ENCODE measurements at places on chromosomes 5 and 9. TPM values are rescaled to one million over a fixed set of nuclear protein-coding genes. Genes with fewer than 3 reads are reported as not detected.

CD14 gene
- 0.38 TPM for total RNA-seq

GRCh38 chr9:1085086-1085485 is 34.9 kb downstream of the DMRT2 start:
- no peak for DNase-seq
- peaks cover 17% of the 10 kb centered on the region for H3K27me3 ChIP-seq
- H3K36me3 ChIP-seq = no peaks in the 10 kb centered on the region

DNA sequence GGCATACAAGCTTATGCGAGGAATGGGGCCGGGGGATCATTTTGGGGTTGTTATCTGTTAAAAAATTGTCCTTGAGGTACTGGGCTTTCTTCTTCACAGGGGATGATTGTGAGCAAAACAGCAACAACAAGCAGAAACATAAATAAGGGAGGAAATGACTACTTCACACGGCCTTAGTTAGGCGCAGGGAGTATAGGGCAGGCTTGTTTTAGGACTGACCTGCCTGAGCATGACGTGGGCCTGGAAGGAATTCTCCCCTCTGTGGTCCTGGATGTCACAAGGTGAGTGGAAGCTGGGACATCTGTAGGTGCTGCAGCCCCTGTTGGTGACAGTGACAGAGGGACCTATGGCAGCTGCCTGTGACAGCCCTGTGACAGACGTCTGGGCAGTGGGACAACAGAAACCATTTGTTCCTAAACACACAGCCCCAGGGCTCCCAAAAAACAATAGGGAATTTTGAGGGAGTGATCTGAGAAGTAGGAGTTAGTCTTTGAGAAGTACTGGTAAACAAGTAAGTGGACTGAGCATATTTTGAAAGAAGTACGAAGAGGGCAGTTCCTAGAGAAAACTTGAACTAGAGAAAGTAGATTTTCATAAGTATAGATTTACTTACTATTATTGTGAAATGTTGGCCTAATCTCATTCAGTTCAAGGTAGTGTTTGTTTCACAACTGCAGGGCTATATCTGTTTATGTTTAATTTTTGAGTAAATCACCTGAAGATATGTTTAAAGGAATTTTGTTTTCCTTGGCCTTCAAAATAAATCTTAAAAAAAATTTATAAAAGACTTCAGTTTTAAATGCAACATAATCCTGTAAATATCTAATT is 113.1 kb downstream of the KDM4C start:
- no peak for DNase-seq
- H3K27me3 ChIP-seq = no peaks in the 10 kb centered on the region
- peaks cover 31% of the 10 kb centered on the region for H3K4me1 ChIP-seq
- H3K4me3 ChIP-seq = no peak overlapping the region
- no peak overlapping the region for H3K27ac ChIP-seq

DNA sequence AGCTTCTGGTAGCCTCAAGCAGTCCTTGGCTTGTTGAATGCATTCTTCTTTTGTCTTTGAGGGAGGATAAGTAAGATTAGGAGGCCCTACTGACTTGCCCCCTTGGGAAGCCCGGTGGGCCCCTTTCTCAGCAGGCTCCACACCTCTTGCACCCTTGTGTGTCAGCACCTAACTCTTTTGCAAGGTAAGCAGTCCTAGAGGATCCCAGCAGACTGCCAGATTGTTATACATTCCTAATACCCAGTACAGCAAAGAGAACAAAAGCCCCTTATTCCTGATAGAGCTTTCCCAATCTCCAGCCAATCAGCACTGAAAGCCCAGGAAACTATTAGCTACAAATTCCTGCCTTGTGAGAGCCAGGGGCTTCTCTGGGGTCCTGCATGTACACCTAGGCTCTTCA is 152.8 kb downstream of the RAB3C start:
- no peak overlapping the region for H3K27ac ChIP-seq
- H3K36me3 ChIP-seq = no peaks in the 10 kb centered on the region
- peaks cover 3% of the 10 kb centered on the region for H3K27me3 ChIP-seq
- no peaks in the 10 kb centered on the region for H3K4me1 ChIP-seq
- H3K4me3 ChIP-seq = no peak overlapping the region

QRFP gene
- not detected for total RNA-seq

All from activated CD8-positive, alpha-beta memory T cell treated with anti-CD3 and anti-CD28 coated beads, Interleukin-2, amount 10 ng/mL, durations not matched to agents 7 days and 5 days (primary cell).